Activated CD4-positive, alpha-beta T cell treated with anti-CD3 and anti-CD28 coated beads, Interleukin-2, Interleukin-4, amounts not matched to agents 100 ng/mL and 50 ng/mL, durations not matched to agents 16 hours and 8 hours (primary cell): ENCODE measurements at places on chromosomes 13 and 19.

GRCh38 chr19:4577020-4577782 lies 17.7 kb upstream of the SEMA6B start:
- DNase-seq: no peak

DNA sequence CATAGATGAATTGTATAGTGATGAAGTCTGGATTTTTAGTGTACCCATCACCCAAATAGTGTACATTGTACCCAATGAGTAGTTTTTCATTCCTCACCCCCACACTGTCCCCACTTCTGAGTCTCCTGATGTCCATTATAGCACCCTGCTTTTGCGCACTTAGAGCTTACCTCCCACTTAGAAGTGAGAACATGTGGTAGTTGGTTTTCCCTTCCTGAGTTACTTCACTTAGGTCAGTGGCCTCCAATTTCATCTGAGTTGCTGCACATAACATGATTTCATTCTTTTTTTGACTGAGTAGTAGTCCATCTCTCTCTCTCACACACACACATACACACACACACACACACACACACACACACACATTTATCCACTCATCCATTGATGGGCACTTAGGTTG lies 43.2 kb upstream of the ALOX5AP start:
- DNase-seq: no peak

DNA sequence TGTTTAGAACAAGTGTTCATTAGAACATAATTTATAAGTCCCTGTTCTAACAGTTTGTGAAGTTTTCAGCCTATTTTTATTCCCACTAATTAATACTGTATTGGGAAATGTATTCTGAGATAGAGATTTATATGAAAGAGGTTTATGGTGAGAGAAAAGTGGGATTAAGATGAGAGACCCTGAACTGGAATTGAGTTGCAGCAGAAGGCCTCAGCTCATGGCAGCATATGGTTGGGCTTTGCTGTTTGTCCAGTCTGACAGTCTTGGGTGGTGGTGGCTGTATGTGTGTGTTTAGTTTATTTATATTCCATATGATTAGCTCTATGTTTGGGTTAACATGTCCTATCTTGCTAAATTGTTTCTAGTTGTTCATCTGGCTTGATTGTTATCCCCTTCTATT lies 575.1 kb downstream of the SLITRK5 start:
- DNase-seq: no peak

DNA sequence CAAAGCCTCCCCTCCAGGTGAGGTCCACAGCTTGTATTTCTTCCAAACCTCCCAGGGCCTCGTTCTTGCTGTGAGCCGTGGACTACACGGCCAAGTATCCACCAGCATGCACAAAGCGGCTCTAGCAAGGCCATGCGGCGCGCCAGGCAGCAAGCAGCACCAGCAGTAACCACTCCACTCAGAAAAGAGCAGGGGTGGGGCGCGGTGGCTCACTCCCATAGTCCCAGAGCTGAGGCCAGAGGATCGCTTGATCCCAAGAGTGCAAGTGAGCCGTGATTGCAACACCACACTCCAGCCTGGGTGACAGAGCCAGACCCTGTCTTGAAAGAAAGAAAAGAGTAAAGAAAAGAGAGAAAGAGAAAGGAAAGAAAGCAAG lies 4.7 kb downstream of the CCDC8 start:
- DNase-seq: no peak

DNA sequence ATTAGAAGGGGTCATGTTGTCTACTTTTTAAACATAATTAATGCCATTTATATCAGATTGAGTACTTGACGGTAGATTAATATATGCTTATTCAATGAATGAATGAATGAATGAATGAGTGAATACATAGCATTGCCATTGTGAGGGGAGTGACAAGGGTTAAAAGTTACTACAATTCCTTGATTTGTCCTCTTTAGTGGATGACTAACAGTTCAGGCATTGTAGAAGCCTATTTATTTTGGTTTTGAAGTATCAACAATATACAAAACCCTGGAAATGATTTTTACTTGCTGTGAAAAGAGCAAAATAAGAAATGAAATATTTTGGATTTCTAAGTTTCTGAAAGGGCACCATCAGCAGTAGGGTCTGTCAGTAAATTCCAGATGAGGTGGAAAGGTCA lies 122.7 kb downstream of the CYSLTR2 start:
- DNase-seq: no peak

GRCh38 chr13:67139551-67139950 lies 90.6 kb downstream of the PCDH9 start:
- DNase-seq: no peak

DNA sequence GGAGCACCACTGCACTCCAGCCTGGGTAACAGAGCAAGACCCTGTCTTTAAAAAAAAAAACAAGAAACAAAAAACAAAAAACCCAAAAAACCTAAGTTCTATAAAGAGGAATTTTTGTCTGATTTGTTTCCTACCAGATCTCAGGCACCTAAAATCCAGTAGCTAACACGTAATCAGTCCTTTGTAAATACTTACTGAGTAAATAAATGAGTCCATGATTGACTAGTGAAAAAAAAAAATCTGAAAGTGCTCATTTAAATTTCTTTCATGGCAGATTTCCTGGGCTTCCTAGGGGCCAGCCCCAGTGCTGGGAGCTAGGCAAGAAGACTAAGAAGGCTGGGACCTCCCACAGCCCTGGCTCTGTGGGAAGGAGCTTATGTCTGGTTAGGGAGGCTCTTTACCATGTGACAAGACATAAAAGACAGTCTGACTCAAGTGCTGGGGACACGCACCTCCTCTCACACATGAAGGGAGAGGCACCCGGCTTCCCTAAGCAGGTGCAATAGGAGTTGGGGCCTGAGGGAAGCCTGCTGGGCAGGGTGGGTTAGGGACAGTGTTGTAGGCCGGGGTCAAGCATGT lies 22.5 kb downstream of the LIG1 start:
- DNase-seq: no peak

DNA sequence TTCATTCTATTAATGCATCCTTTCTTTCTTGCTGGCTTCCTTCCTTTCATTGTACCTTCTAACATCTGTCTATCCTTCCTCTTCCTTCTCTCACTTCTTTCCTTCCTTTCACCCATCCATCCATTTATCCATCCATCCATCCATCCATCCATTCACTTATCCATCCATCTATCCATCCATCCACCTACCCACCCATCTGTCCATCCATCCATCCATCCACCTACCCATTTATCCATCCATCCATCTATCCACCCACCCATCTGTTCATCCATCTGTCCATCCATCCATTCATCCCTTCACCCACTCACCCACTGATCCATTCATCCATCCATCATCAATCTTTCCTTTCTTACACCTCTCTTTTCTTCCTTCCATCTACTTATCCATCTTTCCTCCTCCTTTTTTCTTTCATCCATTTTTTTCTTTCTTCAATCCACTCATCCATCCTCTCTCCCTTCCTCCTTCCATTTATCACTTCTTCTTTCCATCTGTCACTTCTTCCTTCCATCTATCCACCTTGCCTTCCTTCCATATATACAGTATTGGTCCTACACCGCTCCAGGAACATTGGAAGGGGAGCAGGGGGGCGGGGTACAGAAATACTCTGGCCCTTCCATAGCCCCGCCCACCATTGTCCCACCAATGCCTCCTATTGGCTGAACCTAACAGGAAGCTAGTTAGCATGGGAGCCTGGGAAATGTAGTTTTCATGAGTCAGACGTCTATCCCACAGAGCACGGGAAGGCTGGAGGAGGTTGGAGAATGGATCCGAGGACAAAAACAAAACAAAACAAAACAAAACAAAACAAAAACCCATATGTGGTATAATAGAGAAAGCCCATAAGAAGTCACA lies 45.9 kb downstream of the MBD3L1 start:
- DNase-seq: no peak
